ENCODE measurements at places on chromosomes 11 and 22. TPM values are rescaled to one million over a fixed set of nuclear protein-coding genes. Genes with fewer than 3 reads are reported as not detected.

The GCAT gene
- 73.7 TPM for total RNA-seq

DNA sequence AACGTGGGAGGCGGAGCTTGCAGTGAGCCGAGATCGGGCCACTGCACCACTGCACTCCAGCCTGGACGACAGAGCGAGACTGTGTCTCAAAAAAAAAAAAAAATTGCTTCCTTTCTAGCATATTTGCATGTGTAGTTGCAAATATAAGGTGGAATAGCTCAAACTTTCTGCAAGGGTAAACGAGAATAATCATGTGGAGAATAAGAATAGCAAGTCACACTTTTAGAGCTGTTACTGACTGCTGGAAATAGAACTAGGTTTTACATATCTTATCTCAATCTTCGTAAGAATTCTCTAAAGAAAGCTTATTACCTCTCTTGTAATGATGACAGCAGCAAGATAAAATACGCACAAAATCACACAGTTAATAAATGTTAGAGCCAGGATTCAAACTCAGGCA is 1.6 kb downstream of the L3MBTL2 start:
- no peak for DNase-seq

- no peak for DNase-seq
Measured at GRCh38 chr22:23047742-23048141, 22.6 kb upstream of the GNAZ start.

DNA sequence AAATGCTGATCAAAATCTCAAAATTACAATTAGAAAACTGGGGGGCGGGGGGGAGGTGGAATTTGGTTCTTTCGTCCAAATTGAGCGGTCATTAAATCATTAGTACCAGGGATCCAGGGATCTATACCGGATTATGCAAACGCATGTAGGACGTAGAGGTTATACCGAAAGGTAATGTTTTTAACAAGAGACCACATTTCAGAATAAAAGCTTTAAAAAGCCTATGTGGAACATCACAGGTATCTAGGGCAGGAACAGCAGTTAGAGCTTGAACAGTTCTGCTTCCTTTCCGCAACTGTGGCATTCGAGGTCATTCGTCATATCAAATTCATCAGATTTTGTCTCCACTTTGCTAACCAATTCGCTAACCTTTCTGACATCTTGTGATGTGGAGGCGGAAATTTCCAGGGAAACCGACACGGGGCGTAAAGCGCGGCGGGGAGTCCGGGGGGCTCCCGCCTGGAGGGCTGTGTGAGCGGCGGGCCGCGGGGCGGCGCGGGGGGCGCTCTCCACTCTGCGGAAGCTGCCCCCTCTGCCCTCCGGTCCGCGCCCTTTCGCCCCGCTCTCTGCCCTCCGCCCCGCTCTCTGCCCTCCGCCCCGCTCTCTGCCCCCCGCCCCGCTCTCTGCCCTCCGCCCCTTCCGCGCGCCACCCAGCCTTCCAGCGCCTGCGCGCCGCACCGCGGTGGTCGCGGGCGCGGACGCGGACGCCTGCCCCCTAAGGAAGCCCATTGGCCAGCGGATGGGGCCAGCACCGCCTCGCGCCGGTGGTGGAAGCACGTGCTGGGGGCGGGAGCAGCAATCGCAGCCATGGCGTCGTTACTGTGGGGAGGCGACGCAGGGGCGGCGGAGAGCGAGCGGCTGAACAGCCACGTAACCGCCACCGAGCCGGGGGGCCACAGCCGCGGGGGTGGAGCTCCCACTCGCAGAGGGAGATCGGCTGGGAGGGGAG is at the start of gene DDX25:
TSS of gene DDX25 (plus strand) at position 798 of the 949 bp plus-strand sequence. CDS start at position 808, 10 bp downstream.
- no peak for DNase-seq

GRCh38 chr11:46404476-46405017 is 13.0 kb upstream of the CHRM4 start:
- DNase-seq = peak; percentile 20

DNA sequence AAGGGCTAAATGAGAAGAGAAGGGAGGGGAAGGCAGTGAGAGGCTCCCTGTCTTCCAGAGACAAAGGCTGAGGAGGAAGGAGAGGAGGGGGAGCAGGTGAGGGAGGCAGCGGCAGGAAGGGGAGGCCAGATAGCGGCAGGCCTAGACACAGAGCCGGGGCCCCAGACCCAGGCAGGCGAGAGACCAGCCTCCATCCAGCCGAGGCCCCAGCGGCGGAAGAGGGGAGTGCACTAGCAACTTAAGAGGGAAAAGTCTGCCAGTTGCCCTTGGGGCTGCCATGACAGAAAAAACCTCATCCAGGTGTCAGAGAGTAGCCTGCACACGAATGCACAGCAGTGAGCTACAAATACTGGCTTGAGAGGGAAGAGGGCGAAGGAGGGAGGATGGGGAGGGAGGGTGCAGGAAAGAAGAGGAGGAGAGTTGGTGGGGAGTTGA is 46.7 kb downstream of the IGLL1 start:
- peak; percentile 21 for DNase-seq

GRCh38 chr11:13310443-13310842 is 32.9 kb downstream of the BMAL1 start:
- no peak for DNase-seq
